Lung (tissue), 17 donors: ENCODE measurements at places on chromosomes 1 and 21. TPM values are rescaled to one million over a fixed set of nuclear protein-coding genes. Genes with fewer than 3 reads are reported as not detected.

DNA sequence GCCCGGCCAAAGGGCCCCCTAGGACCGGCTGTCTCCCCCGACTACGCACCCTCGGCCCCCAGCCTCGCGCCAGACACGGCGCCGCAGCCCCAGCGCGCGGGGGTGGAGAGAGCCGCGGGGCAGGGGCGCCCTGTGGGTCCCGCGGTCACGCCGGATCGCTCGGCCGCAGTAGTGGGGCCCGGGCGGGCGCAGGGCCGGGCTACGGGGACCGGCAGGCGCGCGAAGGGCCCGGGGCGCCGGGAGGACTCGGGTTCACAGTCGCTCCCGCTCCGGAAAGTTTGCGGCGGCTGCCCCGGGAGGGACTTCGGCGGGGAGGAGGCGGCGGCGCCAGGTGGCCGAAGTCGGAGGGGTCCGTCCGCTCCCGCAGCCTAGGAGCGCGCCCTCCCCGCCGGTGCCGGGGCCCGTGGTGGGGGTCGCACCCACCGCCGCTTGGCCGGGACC, 7.1 kb upstream of the ZNF669 start:
- DNase-seq: peak; percentile 32

GRCh38 chr1:41492341-41492848, 7.9 kb upstream of the EDN2 start:
- DNase-seq: no peak

DNA sequence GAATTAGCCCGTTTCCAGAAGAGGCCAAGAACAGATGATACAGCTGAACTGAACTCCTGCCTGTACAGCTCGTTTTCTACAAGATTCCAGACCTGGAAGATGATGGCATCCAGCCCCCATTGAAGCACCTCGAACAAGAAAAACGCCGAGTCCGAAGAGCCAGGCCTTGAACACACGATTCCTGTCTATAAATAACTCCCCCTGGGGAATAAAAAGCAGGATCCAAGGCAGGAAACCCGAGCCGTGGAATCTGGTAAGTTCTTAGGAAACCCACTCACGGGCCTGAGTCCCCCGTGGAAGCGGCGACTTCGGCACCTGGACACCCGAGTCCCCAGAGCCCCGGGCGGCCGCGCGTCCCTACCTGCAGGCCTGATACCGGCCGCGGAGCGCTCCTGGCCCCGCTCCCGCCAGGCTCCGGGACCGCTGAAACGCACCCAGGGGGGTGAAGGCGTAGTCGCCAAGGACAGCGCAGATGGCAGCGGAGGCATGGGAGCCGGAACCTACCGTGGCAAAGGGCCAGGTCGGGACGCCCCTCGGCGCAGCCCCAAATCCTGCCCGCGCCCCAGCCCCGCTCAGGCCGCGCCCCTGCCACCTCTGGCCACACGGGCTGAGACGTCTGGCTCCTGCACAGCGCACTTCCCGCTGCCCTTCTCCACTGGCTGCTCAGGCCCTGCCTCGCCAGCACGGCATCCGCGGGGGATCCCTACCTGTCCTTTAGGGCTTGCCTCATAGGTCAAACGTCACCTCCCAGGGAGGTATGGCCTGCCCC, 14.0 kb upstream of the HLCS start:
- DNase-seq: peak; percentile 22

DNA sequence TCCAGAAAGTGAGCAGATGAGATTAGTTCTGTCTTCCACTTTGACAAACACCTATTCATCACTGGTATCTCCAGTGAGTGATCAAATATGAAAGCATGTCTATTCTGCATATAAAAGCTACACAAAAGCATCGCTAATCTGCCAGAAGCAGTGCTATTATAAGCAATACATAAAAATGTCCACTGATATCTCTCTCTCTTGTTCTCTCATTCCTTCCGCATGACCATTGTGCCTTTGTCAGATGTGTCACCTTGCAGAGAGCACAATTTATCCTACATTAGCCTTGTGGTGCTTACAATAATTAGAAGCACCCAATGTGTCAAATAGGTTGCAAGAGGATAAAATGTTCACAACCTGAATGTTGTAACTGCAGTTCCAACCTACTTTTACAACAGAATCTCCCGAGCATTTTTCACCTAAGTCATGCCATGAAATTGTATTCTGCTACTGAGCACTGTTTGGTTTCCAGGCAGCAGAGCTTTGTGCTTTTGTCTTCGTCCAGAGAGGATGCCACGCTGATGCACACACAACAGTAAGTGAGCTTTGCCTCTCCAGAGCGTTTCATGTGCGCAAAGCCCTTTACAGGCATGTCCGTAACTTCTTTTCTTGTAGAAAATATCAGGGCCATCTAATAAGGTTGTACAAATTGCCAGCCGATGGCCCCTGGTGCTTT, 198.7 kb upstream of the PLD5 start:
- no peak for DNase-seq

Gene VSIG8
- 0.22 TPM for polyA plus RNA-seq

Gene CATSPERE
- 0.87 TPM for polyA plus RNA-seq

DNA sequence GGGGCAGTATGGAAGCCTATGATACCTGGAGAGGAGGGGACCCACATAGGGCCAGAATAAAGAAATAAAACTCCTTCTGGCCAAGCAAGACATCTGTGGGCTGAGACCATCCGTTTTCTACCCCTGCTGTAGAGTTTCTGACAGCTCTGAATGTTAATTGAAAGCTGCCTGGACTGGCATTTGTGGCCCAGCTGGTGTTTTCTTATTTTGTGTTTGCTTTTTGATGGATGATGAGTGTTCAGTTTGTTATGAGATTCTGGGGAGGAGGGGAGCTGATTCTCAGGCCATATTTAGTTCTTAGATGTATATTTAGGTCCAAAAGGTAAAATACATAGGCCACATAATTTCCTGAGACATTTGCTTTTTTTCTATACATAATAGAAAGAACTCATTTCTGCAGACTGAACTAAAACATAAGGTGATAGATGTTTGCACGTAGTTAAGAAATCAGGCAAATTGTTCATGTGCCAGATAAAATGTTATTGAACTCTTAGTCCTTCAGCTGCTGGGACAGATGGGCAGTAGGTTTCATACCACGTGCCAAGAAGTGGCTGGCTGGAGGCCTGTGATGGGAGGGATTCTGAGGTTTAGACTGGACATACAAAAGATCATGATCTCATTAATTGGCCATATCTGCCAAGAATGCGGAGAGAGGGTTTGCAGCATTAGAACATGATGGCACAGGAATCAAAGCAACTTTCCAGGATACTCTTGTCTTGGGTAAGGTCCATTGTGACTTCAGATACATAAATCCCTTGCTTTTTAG, 54.1 kb downstream of the DSCAM start:
- peak; percentile 64 for DNase-seq

DNA sequence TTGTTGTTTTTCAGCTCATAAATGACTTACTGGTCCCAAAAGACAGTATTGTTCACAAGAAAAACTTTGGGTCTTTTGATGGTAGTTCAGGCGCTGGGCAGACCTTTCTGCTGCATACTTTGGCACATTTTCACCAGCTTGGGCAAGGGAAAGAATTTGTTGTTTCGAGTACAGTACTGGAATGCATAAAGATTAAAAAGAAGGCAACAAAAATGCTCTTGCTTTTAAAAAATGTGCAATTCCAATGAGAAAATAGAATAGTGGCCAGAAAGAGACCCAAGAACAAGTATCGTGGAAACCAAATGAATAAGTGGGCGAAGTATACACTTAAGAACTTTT, 56.0 kb downstream of the CLIC6 start:
- no peak for DNase-seq

- peak; percentile 11 for DNase-seq
Measured at GRCh38 chr1:243394601-243395464, 139.0 kb downstream of the SDCCAG8 start.

GRCh38 chr21:41079159-41079558, 88.8 kb upstream of the BACE2 start:
- no peak for DNase-seq

- peak; percentile 65 for DNase-seq
Measured at GRCh38 chr1:84078108-84078841, 65.8 kb upstream of the PRKACB start.

DNA sequence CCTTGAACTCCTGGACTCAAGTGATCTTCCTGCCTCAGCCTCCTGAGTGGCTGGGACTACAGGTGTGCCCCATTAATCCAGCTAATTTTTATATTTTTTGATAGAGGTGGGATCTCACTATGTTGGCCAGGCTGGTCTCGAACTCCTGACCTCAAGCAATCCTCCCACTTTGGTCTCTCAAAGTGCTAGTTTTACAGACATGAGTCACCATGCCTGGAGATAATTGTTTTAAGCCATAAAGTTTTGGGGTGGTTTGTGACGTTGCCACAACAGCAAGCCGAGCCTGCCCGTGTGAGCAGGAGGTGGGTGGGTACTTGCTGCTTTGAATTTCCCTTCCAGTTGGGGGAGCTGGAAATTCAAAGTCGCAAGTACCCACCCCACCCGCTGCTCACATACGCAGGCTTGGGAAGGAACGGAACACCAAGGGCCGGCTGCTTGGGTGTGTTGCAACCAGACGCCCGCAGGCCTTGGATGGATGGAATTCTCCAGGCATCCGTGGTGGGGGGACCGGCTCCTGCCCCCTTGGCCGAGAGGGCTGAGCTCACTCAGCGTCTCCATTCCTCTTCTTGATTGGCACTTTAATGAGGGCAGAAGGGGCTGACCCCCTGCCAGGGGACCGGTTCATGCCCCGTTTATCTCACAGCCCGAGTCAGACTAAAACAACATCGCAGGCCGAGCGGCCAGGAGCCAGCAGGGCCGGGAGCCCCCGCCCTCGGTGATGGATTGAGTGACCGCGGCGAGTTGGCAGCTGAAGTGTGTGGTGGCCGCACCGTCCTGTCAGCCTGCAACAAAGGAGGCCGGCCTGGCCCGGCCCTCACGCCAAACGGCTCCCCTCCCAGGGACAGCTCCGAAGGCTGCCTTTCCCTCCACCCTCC, 78.1 kb downstream of the DHRS3 start:
- DNase-seq: peak; percentile 96

DNA sequence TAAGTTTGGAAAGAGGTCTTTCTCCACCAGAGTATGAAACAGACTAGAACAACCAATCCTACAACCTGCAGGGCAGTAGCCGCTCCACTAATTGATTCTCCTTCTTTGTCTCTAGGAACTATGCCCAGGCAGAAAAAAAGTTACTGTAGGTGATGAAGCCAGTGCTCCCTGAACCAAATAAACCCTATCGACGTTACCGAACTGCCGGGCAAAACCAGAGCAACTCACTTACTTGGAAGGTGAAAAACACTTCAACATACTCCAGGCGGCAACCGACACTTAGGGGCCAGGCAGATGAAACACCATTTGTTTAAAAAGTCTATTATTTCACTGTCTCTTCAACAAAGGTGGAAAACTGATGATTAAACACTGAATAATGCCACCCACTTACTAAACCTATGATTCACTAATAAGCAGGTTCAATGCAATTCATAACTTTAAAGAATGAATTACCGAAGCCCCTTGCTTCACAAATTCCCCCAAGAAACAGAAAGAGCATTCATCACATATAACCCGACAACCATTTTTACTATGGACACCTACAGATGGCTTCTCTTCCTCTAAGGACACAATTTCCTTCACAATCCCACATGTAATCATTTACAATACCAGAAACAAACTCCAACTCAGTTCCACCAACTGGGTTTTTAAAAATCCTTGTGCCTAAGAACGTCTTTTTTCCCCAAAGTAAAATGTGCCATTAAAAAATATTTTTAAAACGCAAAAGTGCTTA, 1.6 kb downstream of the NRIP1 start:
- peak; percentile 42 for DNase-seq

Gene C1orf35
- polyA plus RNA-seq: 13.7 TPM

DNA sequence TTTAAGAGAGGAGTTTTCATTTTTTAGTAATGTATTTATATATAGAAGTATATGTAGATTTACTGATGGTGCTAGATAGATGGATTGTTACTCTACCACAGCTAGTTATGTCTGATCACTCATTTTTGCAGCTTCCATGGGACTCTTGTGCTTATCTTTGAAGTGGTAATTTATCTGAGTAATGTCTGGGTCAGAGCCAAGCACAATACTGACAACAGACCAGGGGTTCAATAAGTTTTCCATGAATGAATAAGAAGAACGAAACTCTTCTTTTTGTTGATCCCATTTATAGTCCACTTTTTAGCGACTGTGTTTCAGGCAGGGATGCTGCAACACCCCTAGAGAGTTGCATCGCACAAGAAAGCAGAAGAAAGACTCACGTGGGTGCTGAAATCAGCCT, 935.2 kb downstream of the PLA2G4A start:
- no peak for DNase-seq

- peak; percentile 76 for DNase-seq
Measured at GRCh38 chr21:46065215-46065913, 32.5 kb upstream of the COL6A2 start.

DNA sequence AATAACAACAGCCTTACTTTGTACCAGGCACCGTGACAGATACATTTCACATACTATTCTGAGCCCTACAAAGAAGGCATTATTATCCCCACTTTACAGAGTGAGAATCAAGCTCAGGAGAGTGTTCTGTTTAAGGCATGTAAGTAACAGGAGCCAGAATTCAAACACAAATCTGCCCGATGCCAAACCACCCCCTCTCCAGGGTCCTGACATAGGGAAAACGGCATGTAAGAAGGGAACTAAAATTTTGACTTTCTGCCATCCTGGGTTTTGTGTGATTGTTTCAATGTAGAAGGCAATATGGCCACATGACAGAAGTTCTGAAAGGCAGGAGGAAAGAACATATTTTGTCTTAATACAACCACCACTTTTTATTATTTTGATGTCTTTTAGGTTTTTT, 5.5 kb downstream of the FUCA1 start:
- DNase-seq: no peak

Gene ANGPTL3
- polyA plus RNA-seq: not detected

DNA sequence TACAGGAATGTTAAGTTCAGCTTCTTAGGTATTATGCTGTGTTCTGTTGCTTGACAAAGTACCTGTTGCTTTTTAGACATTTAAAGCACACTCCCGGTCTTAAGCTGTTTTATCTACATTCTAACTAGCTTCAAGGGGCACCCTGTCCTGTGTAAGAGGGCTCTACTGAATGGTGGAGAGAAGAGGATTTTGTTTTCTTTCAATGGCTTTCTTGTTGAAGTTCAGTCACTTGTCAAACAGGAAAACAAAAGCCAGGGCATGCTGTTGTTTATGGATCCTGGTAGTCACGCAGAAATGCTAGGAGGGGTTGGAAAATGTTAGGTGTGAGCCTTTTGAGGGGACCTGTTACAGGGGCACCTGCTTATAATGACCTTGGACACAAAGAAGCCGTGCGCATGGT, 30.7 kb downstream of the PGM1 start:
- no peak for DNase-seq

Gene AHCYL1
- 46.8 TPM for polyA plus RNA-seq

Gene LY9
- polyA plus RNA-seq: 1.5 TPM

Gene TENT5C
- polyA plus RNA-seq: 5.0 TPM

DNA sequence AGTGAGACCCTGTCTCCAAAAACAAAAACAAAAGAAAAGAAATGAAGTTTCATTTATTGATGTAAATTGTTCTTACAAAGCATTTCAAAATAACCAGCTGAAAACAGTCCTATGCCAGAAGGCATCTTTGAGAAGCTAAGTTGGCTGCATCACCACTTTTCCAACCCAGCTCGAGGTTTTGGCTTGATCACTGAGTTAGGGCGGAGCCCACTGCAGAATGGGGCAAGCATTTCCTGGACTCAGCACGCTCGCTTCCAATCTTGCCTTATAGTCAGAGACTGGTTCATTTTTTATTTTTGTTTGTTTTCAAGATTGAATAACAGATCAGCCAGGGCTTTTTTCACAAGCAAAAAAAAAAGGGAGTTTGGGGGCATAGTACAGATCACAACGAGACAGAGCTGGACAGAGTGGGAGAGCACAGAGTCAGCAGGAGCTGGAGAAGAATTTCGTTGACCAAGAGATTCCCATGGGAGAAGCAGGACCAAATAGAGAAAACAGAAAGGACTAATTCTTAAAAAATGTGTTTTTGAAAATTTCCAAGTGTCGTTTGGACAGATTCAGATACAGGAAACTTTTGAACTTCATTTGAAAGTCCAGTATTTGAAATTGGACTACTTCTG, 23.5 kb upstream of the COL6A1 start:
- DNase-seq: peak; percentile 90

Gene DNASE2B
- polyA plus RNA-seq: 4.9 TPM
